Karpas-422 (cell line): ENCODE measurements at places on chromosomes 7 and 10. TPM values are rescaled to one million over a fixed set of nuclear protein-coding genes. Genes with fewer than 3 reads are reported as not detected.
A peak's percentile ranks its signal among the peaks of the same experiment; 100 is the strongest.

DNA sequence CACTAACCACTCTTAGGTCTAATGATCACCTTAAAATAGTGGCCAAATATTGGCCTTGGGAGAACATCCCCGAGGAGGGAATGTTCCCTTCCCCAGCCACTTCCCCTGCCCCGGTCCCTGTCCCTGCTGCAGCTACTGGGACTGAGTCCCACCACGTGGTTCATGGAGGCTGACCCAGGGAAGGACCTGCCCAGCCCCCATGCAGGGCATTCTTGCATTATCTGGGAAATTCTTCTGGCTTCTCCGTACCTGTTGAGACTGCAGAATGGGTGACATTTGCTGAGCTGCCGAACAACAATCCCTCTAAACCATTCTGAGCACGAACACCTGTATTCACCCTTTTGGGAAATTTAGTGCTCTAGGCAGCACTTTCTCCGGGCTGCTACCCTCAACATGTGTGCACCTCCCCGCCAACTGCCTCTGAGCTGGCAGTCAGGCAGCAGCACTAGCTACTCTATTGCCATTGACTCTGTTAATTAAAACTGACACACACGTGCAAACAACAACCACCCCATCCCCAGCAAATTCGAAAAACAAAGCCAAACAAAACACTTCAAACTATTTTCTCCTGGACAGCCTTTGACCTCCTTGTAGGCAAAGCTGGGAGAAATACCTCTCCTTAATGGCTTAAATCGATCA, 567.4 kb upstream of the MKI67 start:
- H3K27ac ChIP-seq = no peak overlapping the region
- no peaks in the 10 kb centered on the region for H3K4me1 ChIP-seq
- no peak overlapping the region for H3K4me3 ChIP-seq
- no peak for DNase-seq
- H3K27me3 ChIP-seq = no peaks in the 10 kb centered on the region

- H3K36me3 ChIP-seq = no peaks in the 10 kb centered on the region
- no peak overlapping the region for H3K4me3 ChIP-seq
- no peak for DNase-seq
- H3K4me1 ChIP-seq = peaks cover 33% of the 10 kb centered on the region
Observed at GRCh38 chr10:132334631-132335188, 2.7 kb downstream of the LRRC27 start.

GRCh38 chr10:79069325-79070080, 737 bp downstream of the ZMIZ1 start:
- peak; percentile 65 for DNase-seq
- 0 out of 2 replicates have a peak, but pooled peaks cover 3% of the 10 kb centered on the region for H3K27me3 ChIP-seq
- H3K4me3 ChIP-seq = peak overlapping the region; percentile 93
- H3K4me1 ChIP-seq = peaks cover 32% of the 10 kb centered on the region
- 0 out of 2 replicates have a peak overlapping the region, but pooled peaks have one; percentile 30 for H3K27ac ChIP-seq
- H3K36me3 ChIP-seq = no peaks in the 10 kb centered on the region

GRCh38 chr10:103917302-103918052, 507 bp downstream of the STN1 start:
- H3K4me1 ChIP-seq = peaks cover 26% of the 10 kb centered on the region
- H3K27ac ChIP-seq = peak overlapping the region; percentile 46; the same call in 1 of the 2 replicates
- H3K27me3 ChIP-seq = no peaks in the 10 kb centered on the region
- H3K36me3 ChIP-seq = peaks cover 12% of the 10 kb centered on the region
- peak overlapping the region; percentile 82 for H3K4me3 ChIP-seq

DNA sequence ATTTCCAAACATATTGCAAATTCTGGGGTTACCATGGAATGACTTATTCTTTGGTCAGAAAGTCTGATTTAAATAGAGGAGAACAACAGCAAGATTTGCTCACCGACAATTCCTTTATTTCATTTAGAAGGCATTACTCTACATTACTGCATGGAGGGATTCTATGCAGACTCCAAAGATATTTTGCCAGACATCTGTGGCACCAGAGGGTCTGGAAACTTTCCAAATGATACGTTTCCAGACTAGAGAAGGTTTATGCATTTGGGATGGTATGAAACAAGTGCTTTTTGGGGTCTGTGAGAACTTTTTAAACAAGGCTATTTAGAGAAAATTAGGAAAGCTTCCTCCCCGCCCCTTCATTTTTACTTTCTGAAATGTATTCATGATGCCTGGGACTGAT, 125.3 kb downstream of the SAMD9 start:
- no peaks in the 10 kb centered on the region for H3K4me1 ChIP-seq
- H3K36me3 ChIP-seq = no peaks in the 10 kb centered on the region
- H3K27ac ChIP-seq = no peak overlapping the region
- no peaks in the 10 kb centered on the region for H3K27me3 ChIP-seq
- no peak for DNase-seq
- H3K4me3 ChIP-seq = no peak overlapping the region

GRCh38 chr10:96641396-96642295, 54.8 kb upstream of the TM9SF3 start:
- peaks cover 20% of the 10 kb centered on the region for H3K36me3 ChIP-seq
- H3K27ac ChIP-seq = peak overlapping the region; percentile 78
- DNase-seq = peak; percentile 52
- no peaks in the 10 kb centered on the region for H3K27me3 ChIP-seq
- H3K4me3 ChIP-seq = peak overlapping the region; percentile 18; the same call in 1 of the 2 replicates

- DNase-seq = no peak
- H3K27me3 ChIP-seq = no peaks in the 10 kb centered on the region
- H3K4me1 ChIP-seq = no peaks in the 10 kb centered on the region
- H3K4me3 ChIP-seq = no peak overlapping the region
- no peak overlapping the region for H3K27ac ChIP-seq
Observed at GRCh38 chr7:149202831-149203231, 7.5 kb downstream of the ZNF282 start.

- no peaks in the 10 kb centered on the region for H3K4me1 ChIP-seq
- H3K27ac ChIP-seq = no peak overlapping the region
- DNase-seq = no peak
- H3K4me3 ChIP-seq = no peak overlapping the region
- H3K36me3 ChIP-seq = no peaks in the 10 kb centered on the region
Observed at GRCh38 chr7:131674131-131674530, 117.7 kb upstream of the PODXL start.

DNA sequence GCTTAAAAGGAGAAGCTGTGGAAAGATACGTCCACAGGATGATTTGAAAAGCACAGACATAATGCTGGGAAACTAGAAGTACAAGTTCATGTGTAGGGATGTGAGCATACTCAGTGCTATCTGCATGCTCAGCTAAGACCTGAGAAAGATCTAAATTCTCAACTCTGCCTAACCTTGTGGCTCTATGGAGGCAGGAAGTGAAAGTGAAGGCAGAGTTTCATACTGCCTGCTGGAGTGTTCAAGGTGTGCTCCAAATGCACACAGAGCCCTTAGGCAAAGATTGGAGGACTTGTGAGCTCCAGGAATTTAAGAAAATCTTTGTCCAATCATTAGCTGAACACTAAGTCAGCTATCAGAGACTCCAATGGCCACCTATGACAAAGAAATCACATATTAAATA, 190.9 kb downstream of the RNLS start:
- peak; percentile 62 for DNase-seq
- H3K4me1 ChIP-seq = peaks cover 48% of the 10 kb centered on the region
- H3K27ac ChIP-seq = peak overlapping the region; percentile 68
- H3K36me3 ChIP-seq = no peaks in the 10 kb centered on the region

DNA sequence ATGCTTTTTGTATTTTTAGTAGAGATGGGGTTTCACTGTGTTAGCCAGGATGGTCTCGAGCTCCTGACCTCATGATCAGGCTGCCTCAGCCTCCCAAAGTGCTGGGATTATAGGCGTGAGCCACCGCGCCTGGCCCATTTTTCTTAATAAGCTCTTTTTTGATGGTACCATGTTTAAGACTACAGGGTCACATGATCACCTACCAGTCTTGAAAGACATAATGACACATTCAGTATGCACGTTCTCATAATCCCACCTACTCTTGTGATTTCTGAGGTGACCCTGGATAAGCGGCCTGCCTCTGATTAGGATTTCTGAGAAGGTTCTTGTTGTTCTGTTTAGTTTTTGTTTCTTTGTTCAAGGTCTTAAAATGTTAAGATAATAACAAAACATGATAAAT, 43.7 kb upstream of the PLXNA4 start:
- H3K27ac ChIP-seq = no peak overlapping the region
- no peaks in the 10 kb centered on the region for H3K4me1 ChIP-seq
- H3K4me3 ChIP-seq = no peak overlapping the region
- DNase-seq = no peak
- H3K36me3 ChIP-seq = no peaks in the 10 kb centered on the region

- no peak for DNase-seq
- no peaks in the 10 kb centered on the region for H3K27me3 ChIP-seq
- no peaks in the 10 kb centered on the region for H3K36me3 ChIP-seq
- peaks cover 22% of the 10 kb centered on the region for H3K4me1 ChIP-seq
- H3K4me3 ChIP-seq = no peak overlapping the region
Observed at GRCh38 chr10:3982746-3983442, 197.9 kb upstream of the KLF6 start.

DNA sequence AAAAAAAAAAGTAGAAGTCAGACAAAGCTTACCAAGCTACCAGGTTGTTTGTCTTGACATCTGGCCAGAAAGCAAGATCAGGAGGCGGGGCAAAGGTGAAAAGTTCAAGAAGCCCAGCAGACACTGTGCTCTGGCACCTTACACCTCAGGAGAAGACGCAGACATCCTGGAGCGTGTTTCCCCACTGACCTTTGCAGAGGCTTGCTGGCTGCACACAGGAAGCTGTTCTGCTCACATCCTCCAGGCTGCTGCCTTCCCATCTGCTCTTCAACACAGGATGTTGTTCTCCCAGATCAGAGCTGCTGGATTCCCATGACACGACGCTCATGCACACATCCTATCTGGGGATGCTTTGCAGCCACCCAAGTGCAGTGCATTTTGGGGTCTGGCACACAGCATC, 174.4 kb upstream of the KIAA1217 start:
- no peak for DNase-seq
- no peak overlapping the region for H3K27ac ChIP-seq
- no peaks in the 10 kb centered on the region for H3K4me1 ChIP-seq
- H3K4me3 ChIP-seq = no peak overlapping the region
- no peaks in the 10 kb centered on the region for H3K36me3 ChIP-seq

GRCh38 chr10:51894771-51895578, 195.6 kb upstream of the CSTF2T start:
- no peak overlapping the region for H3K27ac ChIP-seq
- H3K36me3 ChIP-seq = no peaks in the 10 kb centered on the region
- no peaks in the 10 kb centered on the region for H3K4me1 ChIP-seq

DNA sequence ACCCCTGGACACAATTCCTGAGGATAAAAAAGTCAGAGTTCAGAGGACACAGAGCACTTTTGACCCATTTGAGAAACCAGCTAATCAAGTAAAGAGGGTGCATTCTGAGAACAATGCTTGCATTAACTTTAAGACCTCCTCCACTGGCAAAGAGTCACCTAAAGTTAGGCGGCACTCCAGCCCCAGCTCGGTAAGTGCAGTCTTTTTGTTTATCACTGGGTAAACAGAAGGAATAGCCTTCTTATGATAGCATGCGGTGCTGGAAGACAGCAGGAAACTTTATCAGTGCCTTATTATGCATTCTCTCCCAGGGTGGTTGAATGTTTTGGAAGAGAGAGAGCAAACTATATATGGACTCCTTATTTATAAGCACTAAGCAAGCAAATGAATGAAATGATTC, 130.5 kb downstream of the CDK14 start:
- no peaks in the 10 kb centered on the region for H3K27me3 ChIP-seq
- peak; percentile 67 for DNase-seq
- H3K27ac ChIP-seq = peak overlapping the region; percentile 91
- H3K4me3 ChIP-seq = peak overlapping the region; percentile 57
- peaks cover 48% of the 10 kb centered on the region for H3K36me3 ChIP-seq

The SMKR1 gene
- 0.22 TPM in 1 of 2 replicates, not detected in the other for total RNA-seq

The CCDC136 gene
- total RNA-seq = 25.9 and 32.5 TPM in 2 replicates

The KLLN gene
- 1.1 and 2.0 TPM in 2 replicates for total RNA-seq

The CYP3A7 gene
- total RNA-seq = not detected in 2 replicates

The PDE6C gene
- total RNA-seq = not detected in 2 replicates

The IFIT1B gene
- total RNA-seq = 0.78 TPM in 1 of 2 replicates, not detected in the other

The ASAH2 gene
- total RNA-seq = 8.7 and 20.0 TPM in 2 replicates

The PKD1L1 gene
- total RNA-seq = 0.90 and 2.8 TPM in 2 replicates

The TEX36 gene
- not detected in 2 replicates for total RNA-seq

The HOGA1 gene
- 0.79 TPM in 1 of 2 replicates, not detected in the other for total RNA-seq

The MTURN gene
- total RNA-seq = 80.2 and 89.4 TPM in 2 replicates
